ENCODE measurements at places on chromosomes 1 and 21.
A peak's percentile ranks its signal among the peaks of the same experiment; 100 is the strongest.

DNA sequence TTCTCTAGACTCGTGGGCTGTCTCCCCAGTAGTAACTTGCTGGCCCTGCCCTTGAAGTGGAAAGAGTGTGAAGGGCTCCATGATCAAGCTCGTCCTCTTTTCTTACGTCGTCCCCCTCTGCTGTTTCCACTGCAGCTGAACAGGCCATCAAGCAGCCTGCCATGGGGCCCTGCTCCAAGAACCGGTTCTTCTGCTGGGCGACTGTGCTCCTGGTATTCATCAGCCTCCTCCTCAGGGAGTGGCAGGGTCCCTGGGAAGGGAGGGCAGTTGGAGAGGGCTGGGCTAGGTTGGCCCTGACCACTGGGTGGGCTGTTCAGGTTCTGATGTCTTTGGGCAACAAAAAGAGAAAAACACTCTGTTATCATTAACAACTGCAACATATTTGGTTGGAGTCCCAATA lies 151.5 kb downstream of the FCRL5 start:
- DNase-seq, result no peak

DNA sequence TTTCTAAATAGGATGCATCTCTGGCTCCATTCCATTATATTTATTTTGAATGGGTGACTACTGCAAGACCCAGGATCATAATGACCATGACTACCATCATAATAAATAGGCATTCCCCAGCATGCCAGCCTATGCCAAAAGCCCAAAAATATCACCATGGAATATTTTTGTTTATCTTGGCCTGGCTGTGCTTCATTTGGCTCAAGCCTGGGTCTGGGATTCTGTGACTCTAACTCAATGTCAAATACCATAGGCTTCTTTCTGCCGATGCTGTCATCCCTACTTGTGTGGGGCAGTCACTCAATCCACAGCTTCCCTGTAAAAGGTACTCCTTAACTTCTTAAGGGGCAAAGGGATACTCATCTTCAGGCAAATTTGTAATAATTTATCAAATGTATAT lies 66.6 kb downstream of the DIRAS3 start:
- DNase-seq, result no peak

GRCh38 chr1:169100208-169100607 lies 6.3 kb upstream of the ATP1B1 start:
- DNase-seq, result no peak

DNA sequence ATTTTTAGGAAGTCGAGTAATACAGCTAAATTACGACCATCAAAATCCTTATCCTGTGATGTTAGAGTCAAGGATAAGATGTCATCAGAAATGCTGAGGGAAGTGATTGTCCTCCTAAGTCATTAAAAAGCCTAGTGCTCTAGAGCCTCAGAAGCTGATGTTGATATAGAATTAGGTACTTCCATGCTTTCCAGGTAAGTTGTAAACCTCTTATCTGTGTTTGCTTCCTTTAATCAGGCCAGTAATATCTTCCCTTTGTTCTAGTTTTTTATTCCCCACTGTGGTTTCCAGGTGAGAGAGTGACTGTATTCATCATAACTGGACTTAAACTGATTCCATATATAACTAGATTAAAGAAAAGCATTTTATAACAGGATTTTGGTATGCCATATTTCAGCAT lies 44.4 kb downstream of the SMG7 start:
- no peak for DNase-seq

- DNase-seq, result no peak
These were observed 29.8 kb downstream of the RBM11 start for GRCh38 chr21:14245711-14246110.

GRCh38 chr1:21051177-21051825 lies 125.4 kb downstream of the EIF4G3 start:
- DNase-seq, result no peak

- no peak for DNase-seq
These were observed 175.4 kb downstream of the LRRC7 start for GRCh38 chr1:69743146-69743545.

- no peak for DNase-seq
These were observed 125.3 kb upstream of the GREM2 start for GRCh38 chr1:240737298-240737697.

GRCh38 chr21:27713154-27714109 lies 746.5 kb upstream of the ADAMTS5 start:
- no peak for DNase-seq

DNA sequence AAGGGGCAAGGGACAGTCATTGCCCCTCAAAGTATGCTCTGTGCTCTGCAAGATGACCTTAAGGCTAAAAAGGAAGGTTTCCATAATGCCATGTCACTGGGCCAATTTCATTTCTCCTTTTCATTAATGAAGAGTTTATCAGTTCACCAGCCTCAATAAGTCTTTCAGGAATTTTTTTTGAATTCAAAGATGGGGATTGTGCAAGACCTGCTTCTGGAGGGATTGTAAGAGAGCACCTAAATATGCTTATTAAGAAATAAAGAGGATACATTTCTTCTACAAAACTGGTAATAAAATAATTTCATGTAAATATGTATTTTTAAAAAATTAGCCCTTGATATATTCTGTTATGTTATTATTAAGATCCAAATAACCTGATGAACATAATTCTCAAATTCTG lies 86.8 kb upstream of the RGS4 start:
- DNase-seq, result no peak

- DNase-seq, result no peak
These were observed 170.0 kb downstream of the GALNT2 start for GRCh38 chr1:230237009-230237370.

- no peak for DNase-seq
These were observed 90.6 kb downstream of the DMRTB1 start for GRCh38 chr1:53549781-53550180.

DNA sequence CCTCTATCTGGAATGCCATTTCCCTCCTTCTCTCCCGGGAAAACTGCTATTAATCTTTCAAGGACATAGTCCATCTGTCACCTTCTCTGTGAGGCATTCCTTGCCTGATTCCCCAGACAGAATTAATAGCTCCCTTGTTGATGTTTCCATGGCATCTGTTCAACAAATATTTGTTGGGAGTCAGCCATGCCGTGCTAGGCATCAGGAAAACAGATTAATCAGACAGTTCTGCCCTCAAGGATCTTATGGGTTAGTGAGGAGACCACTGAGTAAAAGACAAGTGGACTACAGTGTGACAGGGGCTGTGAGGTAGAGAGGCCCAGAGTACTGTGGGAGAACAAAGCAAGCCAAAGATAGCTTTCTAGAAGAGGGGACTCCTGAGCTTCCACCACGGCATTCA lies 11.4 kb upstream of the MAGOH start:
- no peak for DNase-seq

DNA sequence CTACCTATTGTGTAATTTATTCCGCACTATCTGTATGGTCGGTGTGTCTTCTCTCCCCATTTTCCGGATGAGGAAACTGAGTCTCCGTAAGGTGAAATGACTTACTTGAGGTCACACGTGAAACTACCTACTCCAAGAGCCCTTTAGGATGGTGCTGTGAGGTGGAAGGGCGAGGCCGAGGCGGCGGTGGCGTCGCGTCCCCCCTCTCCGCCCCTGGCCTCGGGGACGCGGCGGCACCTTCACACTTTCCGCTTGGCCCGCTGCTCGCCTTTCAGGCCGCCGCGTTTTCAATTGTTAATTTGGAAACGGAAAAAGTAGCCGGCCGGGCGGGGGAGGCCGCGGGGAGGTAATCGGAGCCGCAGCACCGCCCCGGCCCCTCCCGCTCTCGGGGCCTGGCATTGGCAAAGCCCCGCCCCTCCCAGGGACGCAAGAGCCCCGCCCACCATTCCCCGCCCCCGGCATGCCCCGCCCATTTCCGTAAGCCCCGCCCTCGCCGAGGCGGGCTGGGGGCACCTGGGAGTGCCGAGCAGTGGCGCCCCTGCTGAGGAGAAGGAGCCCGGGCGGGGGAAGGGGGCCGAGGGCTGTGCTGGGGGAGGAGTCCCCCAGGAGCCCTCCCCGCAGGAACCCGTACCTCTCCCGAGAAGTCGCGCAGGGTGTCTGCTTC lies 18.6 kb downstream of the KCNQ4 start:
- DNase-seq, result no peak

- peak; percentile 96 for DNase-seq
These were observed 92.8 kb upstream of the CACNA1E start for GRCh38 chr1:181390410-181391077.

DNA sequence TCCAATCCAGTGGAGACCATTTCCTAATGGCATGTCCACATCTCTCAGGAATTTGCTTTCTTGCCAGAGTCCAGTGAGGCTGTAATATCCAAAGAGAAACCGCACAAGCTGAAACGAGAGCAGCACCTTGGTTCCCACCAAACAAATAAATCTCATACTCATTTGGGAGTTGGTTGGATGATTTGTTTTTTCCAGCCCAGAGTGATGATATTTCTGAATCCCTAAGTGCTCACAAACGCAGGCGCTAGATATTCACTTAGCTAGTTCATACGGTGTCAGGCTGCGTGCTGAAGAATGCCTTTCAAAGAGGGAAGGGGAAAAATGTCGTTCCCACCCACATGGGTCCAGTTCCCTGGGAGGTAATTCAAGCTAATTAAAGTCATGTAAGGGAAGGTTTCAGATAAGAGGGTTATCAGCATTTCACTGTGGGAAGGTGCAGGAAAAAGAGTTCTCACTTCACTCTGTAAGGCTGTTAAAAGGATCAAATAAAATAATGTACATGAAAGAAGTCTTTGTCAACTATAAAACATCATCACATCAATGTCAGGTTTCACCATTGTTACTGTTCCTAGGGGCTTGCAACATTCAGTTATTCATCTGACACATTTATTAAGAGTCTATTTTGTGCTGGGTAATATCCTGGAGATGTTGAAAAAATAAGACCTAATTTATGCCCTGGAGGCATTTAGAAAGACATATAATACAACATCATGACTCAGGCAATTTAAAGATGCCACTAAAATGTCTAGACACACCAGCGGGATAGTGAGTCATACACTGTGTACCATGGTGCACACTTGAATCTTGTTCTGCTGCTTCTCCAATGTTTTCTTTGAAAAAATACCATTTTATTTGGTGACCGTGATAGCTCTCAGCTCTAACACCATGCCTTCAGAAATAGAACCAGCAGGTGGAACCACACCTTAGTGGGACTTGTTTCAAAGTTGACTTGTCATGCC lies 19.3 kb downstream of the DPT start:
- DNase-seq, result no peak

GRCh38 chr1:76744989-76745388 lies 122.3 kb upstream of the ST6GALNAC5 start:
- DNase-seq, result no peak

DNA sequence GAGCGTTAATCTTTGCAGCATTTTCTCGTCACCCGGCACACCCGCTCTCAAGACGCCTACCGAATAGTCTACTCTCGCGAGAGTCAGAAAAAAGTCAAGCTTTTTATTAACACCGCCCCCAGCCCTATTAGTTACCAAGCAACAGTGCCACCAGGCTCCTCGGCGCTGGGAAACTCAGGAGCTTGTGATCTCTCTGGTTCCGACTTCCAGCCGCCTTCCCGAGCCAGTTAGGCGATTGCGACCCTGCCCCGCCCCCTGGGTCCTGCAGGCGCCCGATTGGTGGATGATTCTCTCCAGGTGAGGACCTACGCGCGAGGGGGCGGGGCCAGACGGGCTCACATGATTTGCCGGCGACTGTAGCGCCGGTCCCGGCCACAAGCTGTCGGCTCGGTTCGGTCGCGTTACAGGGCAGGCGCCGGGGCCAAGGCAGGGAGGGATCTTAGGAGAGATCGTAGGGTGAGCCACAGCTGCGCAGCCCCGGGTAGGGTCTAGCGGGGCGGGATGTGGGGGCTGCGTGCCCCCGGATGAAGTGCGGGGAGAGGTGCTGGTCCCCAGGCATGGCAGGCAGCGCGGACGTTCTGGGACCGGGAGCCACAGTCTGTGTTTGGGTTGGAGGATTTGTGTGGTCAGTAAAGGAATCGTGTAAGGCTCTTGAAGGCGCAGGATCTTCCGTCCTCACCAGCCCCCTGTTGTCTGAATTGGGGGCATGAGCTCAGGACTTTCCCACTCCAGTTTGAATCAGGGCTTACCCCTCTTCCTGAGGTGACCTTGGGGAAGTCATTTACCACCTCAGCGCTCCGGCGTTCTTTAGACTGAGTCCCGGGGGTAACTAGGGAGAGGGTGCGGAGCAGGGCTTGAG lies at the start of gene PFKFB2:
Gene PFKFB2, plus strand, starts transcription at position 365 of the 859 bp plus-strand sequence. CDS start 1,443 bp downstream, outside the sequence.
- peak; percentile 96 for DNase-seq
